ENCODE measurements at places on chromosomes 6 and 20. TPM values are rescaled to one million over a fixed set of nuclear protein-coding genes. Genes with fewer than 3 reads are reported as not detected.

Gene UBE3D
- total RNA-seq: 9.3 TPM

Gene STAU1
- 47.4 TPM for total RNA-seq

Gene APOM
- total RNA-seq: 1.1 TPM

Gene GHRH
- total RNA-seq: not detected
